GM23248 (cell line): ENCODE measurements at places on chromosomes 13 and 19. TPM values are rescaled to one million over a fixed set of nuclear protein-coding genes. Genes with fewer than 3 reads are reported as not detected.

Gene ZNF578
- 1.3 TPM in 2 replicates for polyA plus RNA-seq

Gene KLK3
- polyA plus RNA-seq, result not detected in 2 replicates

Gene ZNF560
- 0.16 and 0.48 TPM in 2 replicates for polyA plus RNA-seq

Gene TYROBP
- not detected in 2 replicates for polyA plus RNA-seq

Gene GGN
- polyA plus RNA-seq, result 1.4 and 2.0 TPM in 2 replicates

Gene KL
- 0.04 TPM in 1 of 2 replicates, not detected in the other for polyA plus RNA-seq

Gene RAVER1
- 28.7 and 29.2 TPM in 2 replicates for polyA plus RNA-seq

Gene NLRP11
- not detected in 2 replicates for polyA plus RNA-seq

Gene PPP1R13L
- polyA plus RNA-seq, result 6.2 and 6.4 TPM in 2 replicates

GRCh38 chr19:39970425-39970674 is 615 bp upstream of the PSMC4 start:
- DNase-seq, result no peak

DNA sequence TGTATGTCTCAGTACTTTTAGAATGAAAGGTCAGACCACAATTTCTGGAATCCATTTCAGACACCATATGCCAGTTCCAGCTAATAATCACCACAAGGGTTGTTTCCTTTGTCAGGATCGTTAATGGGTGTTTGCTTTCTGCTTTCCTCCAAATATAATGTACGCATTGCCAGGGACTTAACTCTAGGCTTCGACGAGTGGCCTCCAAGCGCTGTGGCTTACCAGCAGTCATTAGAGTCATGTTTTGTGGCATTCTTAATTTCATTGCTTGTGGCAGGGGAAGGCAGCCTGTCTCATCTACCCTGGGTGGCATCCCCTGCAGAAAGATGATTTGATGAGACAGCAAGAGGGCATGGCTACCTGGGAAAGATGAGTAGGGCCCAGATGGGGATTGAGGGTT is 22.5 kb downstream of the SAFB start:
- DNase-seq, result no peak

- peak; percentile 60 for DNase-seq
Measured at GRCh38 chr13:99282264-99283231, 24.4 kb upstream of the GPR18 start.

GRCh38 chr13:101416181-101417042 is at the start of gene NALCN:
Gene NALCN, minus strand, starts transcription at chr13:101416508. Its CDS starts 17,382 bp downstream, at chr13:101399126.
- DNase-seq, result peak; percentile 69

- DNase-seq, result no peak
Measured at GRCh38 chr13:26324867-26325266, 70.9 kb downstream of the CDK8 start.

DNA sequence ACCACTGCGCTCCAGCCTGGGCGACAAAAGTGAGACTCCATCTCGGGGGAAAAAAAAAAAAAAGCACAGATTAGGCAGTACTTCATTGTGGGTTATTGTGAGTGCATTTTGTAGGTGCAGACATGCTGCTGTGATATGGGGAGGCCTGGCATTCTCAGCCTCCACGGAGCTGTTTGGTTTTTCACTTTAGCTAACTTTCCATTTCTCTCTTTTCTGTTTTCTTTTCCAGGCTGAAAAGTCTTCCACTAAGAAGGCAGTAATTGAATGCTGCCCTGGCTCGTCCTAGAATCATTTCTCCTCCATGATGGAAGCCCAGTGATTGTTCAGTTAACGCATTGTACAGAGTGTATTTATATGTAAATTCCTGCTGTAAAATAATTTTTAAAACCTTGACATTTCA is 2.0 kb upstream of the WDR88 start:
- DNase-seq, result no peak

DNA sequence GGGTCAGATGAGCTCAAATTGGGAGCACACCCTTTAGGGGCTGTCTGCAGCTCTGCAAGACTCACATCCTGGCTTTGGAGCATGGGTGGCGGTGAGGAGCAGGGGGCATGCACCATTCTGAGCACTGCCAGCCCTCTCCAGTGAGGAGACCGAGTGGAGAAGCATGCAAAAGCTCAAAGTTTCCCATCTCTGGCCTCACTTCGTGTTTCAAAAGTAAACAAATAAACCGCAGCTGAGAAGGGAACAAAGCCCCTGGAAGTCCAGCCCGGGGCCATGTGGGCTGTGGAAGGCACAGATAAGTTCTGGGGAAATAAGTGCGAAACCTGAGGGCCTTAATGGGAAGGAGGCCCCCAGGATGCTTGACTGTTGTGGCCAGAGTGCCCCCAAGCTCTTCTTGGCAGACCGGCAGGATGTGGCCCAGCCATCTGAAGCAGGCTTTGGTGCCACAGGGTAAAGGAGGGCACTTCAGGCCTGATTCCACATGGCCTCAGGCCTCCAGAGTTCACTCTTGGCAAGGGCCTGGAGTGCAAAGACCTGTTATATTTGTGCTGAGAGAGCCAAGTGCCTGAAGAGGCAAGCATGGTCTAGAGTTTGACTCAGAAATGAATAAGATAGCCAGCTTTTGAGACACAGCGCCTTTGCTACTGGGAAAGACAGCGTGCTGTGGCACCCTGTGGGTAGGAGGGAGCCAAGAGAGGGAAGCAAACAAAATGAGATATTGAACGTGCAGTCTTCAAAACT is 1.2 kb downstream of the MEDAG start:
- DNase-seq, result peak; percentile 75

DNA sequence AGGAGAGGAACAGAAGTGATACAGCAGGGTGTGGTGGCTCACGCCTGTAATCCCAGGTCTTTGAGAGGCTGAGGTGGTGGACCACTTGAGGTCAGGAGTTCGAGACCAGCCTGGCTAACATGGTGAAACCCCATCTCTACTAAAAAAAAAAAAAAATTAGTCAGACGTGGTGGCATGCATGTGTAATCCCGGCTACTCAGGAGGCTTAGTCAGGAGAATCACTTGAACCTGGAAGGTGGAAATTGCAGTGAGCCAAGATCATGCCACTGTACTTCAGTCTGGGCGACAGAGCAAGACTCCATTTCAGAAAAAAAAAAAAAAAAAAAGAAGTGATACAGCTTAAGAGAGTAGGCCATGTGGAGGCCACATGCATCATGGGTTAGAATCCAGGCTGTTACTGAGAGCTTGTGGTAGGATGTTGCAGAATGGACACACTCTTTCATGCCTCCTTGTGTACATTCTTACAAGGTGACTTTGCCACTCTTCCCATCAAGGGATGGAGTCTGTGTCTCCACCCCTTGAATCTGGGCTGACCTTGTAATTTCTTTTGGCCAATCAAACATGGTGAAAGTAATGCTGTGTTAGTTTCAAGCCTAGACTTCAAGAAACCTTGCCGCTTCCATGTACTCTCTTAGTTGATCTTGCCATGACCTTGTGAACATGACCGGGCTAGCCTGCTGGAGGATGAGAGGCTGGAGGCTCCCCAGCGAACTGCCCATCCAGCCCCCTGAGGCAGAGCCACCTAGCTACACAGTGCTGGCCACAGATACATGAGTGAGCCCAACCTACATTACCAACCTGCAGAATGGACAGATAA is 12.3 kb downstream of the FAM187B start:
- peak; percentile 47 for DNase-seq

DNA sequence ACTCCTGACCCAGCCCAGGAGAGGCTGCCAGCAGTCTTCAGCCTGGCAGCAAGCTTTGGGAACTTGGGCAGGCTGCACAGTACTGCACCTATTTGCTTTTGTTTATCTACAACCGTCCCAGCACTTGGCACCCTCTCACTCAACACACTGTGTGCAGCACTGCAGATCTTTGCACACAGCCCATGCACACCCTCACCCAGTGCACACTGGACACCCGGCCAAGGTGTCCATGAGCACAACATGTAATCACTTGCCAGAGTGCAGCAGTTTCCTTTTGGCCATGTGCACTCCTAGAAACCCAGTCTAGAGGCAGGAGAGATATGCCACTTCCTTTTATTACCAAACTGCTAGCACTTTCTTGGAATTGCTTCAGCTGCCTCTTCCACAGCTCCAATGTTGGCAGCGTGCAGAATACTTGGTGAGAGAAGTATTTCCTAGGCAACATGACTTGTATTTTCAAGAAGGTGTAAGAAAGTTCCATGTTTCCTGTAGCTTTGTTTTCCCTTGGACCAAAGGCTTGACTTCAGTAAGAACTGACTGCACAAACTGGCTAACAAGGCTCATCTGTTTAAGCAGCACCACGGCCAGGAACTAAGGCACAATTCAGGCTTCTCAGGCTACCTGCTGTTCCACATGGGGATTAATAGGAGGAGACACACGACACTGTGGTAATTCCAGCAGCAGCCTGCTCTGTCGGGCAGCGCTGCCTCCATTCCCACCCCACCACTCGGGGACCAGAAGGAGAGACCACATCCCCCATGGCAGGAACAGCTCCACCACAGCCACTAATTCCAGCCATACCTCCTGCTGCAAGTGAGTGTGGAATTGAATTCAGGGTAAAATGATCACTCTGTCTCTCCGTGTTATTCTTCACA is 15.3 kb downstream of the ATP7B start:
- DNase-seq, result no peak

GRCh38 chr13:60137911-60138560 is 25.7 kb downstream of the DIAPH3 start:
- no peak for DNase-seq

DNA sequence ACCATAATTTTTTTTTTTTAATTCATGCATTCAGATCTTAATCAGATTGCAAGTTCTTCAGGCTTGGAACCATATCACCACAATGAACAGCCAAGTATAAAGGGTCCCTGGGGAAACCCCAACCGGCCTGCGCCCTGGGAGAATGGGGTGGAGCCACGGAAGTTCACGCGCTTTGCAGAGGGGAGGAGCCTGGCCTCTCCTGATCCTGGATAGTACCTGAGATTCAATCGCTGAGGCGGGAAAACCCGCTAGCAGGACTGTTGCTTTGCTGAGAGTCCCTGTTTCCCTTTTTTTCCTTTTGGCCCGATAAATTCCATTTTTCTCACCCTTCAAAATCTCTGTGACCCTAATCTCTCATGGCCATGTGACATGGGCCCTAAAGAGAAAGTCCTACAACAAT is 385.1 kb downstream of the IRS2 start:
- DNase-seq, result no peak

DNA sequence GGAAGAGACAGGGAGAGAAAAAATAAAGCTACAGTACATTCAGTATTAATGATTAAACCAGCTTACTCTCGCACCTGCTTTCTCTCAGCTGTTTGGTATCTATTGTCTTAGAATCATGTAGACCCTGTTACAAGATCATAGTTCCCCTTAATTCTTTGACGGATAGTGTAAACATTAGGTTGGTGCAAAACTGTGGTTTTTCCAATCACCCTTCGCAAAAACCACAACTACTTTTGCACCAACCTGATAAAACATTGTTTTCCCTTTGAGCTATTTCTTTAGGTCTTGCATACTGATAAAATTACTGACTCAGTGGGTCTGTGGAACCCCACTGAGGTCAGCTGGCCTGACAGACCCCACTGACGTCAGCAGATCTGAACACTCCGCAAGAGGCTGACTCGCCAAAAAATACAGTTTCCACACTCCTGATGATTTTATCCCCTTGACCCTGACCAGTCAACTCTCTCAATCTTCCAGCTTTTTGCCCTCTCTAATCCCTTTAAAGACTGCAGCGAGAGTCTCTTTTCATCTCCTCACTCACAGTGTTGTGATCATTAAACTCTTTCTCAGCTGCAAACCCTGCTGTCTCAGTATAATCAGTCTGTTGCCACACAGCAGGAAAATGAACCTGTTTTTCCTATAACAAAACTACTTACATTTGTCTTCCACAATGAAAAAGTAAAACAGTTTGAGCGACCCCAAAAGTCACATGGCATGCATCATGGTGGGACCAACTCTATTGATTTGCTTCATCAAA is 123.9 kb downstream of the SLITRK6 start:
- no peak for DNase-seq

DNA sequence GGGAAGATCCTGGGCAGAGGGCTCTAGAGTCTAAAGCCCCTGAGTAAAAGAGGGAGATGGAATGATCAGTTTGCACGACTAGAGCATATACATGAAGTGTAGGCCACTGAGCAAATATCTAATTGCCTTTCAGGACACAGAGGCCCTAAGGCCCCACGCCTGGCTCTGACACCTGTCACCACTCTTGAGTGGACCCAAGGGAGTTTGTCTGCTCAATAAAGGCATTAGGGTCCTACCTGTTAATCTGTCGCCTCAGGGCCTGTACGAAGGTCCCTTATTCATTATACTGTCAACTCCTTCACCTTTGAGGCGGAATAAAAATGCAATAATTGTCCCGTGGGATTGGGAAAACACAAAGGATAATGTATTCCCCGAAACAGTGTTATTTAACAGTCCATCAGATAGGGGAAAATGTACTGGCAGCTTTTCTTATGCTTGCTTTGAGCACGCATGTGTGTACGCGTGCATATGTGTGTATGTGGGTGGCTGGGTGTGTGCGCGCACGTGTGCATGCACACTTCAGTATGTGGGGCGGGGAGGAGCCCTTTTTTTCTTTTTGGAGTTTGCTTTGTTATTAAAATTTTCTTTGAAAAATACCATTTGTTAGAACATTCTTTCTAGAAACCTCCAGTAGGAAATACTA is 161.8 kb upstream of the SERP2 start:
- no peak for DNase-seq

GRCh38 chr13:67967031-67967430 is 736.9 kb upstream of the PCDH9 start:
- DNase-seq, result no peak

DNA sequence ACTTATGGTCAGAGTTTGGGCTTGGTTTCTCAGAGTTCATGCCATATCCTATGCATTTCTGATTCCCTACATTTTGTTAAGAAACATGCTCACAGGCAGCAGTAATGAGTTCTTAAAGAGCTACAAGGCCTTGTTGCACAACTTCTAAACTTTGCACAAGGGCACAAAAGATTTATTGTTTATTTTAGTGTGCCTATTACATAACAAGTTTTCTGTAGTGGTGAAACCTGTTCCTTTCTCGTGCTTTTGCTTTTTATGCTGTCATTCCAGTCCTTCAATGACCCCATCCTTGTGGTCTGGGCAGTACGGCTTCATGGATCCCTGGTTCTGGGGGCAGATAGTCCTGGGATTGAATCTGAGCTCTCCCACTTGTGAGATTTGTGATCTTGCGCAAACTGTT is 17.8 kb downstream of the ZNF507 start:
- DNase-seq, result no peak

- no peak for DNase-seq
Measured at GRCh38 chr19:49872245-49873128, 4.7 kb downstream of the AKT1S1 start.

GRCh38 chr13:112452380-112453206 is 76.4 kb downstream of the SPACA7 start:
- DNase-seq, result no peak

- DNase-seq, result no peak
Measured at GRCh38 chr19:28292822-28293500, 920.0 kb downstream of the UQCRFS1 start.
